CD4-positive, alpha-beta T cell (primary cell): ENCODE measurements at places on chromosomes 11 and 22.

- DNase-seq = no peak
Observed at GRCh38 chr22:31120230-31120629, 2.5 kb upstream of the INPP5J start.

- DNase-seq = no peak
Observed at GRCh38 chr11:27394781-27395228, 31.8 kb upstream of the CCDC34 start.

DNA sequence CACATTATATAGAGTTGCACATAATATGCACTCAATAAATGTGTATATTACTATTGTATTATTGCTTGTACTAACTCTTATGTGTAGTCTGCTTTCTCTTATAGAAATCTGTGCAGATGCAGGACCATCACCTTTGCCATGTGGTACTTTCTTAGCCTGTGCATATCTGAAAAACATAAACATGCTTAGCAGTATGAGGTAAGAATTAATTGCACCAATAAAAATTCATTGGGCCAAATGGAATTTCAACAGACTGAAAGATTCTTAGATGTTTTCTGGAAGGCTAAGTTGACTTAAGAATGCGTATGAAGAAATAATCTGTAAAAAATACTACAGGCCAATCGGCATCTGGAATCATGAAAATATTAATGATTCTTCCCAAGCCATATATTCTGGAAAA lies 55.3 kb downstream of the TRPC6 start:
- DNase-seq = no peak

DNA sequence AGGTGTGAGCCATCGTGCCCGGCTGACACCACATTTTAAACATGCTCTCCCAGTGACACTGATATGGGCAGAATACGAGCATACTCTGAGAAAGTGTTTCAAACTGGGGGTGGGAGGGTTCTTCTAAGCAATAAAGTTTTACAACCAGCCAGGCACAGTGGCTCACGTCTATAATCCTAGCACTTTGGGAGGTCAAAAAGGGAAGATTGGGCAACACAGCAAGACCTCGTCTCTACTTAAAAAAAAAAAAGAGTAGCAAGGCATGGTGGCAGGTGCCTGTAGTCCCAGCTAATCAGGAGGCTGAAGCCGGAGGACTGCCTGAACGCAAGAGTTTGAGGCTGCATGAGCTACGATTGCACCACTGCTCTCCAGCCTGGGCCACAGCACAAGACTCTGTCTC lies 2.2 kb downstream of the GANAB start:
- no peak for DNase-seq

GRCh38 chr22:47564651-47565434 lies 802.4 kb downstream of the TBC1D22A start:
- no peak for DNase-seq
